ENCODE measurements at places on chromosomes 12 and 14.

- DNase-seq, result no peak
These were observed 58.0 kb downstream of the EEA1 start for GRCh38 chr12:92871116-92871515.

DNA sequence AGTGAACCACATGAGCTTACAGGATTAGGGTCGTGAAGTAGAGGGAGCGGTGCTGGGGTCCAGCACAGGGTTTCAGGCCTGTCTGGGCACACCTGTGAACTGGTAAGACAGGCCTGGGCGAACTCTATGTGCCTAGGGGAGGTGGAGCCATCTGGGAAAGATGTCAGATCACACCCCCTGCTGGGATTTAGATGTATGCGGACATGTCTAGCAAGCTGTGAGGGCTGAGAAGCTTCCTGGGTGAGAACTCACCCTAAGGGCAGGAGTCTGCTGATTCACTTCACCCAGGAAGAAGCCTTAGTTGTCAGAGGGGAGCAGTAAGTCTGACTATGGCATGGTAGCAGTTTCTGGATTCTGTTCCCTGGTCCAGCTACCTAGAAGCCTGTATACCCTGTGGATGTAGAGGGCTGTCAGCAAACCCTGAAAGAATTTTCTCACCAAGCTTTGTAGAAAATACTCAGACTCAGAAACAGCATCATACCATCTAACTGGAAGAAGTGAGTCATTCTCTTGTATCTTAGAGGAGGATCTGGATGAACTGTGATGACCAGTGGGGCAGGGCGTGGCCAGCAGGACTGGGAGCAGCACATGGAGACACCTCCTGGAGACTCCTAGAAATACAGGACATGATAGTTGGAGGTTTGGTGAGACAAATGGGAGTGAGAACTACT, 11.2 kb upstream of the PYGL start:
- peak; percentile 83 for DNase-seq

GRCh38 chr12:6703631-6704030, 3.0 kb upstream of the PIANP start:
- DNase-seq, result peak; percentile 32

DNA sequence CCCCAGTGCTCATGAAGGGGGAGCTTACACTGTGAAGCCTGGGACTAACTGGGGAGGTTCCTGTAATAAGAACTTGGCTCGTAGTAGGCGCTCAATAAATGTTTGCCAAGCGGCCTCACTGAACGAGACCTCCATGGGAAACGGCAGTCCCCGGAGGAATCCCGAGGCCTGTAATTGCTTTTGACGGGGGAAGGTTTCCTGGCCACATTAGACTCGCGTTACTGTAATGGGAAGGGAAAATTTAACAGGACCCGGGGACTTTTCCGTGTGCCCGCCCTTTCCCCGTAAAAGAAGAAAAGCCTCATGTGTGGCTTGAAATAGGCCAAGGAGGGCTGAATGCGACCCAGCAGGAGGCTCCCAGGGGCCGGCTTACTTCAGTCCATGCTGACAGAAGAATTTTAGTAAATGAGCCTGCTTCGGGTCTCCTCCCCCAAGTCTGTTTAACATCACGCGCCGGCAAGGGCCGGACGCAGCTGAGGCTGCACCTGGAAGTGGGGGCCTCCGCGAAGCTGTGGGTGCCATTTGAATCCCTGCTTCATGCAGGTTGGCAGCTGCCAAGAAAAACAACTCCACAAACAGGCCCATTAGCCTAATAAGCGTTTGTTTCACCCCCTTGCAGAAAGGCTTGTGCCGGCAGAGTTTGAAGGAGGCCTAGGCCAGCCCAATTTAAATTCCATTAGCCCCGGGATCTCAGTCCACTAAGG, 39.8 kb upstream of the PWP1 start:
- no peak for DNase-seq

DNA sequence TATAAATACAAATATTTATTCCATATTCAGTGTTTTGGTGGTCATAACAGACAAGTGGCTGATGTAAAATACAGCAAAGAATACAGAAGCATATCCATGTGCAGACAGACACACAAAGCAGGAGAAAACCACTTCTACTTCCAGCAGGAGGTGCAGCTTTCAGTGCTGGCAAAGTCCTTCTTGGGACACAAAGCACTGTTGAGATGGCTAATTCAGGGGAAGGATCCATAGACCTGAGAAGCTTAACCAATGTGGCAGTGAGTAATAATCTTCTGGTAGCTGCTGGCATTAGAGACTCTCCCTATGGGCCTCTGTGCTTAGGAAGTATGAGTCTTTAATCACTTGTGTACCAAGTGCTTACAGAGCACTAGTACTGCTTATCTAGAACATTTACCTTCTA, 26.8 kb downstream of the AMN1 start:
- peak; percentile 5 for DNase-seq

DNA sequence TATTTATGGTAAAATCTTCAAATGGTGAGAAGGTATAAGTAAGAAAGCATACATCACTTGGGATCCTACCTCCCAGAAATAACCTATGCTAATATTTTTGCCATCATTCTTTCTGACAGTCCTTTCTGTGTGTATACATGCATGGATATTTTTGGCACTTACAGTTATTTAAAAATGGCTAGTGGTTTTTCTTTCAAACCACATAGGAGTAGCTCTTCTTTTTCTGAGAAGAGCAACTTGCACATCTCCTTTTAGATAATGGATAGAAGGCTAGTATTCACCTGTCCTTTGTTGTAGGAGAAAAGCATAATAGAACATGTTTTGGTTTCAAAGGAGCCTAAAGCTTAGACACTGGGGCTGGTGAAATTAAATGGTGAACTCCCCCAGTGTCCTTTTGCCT, 87.3 kb downstream of the EMP1 start:
- no peak for DNase-seq

GRCh38 chr12:80701388-80701787, 6.0 kb upstream of the MYF6 start:
- no peak for DNase-seq

Measured in erythroblast (primary cell).